NCI-H526 treated with DMSO at 0.1 percent for 48 hours (cell line): ENCODE measurements at places on chromosomes 7 and 10.

GRCh38 chr7:27096768-27097514 is 1.1 kb upstream of the HOXA1 start:
- DNase-seq, result no peak

- DNase-seq, result no peak
Observed at GRCh38 chr10:85623758-85624157, 742.8 kb downstream of the GRID1 start.

DNA sequence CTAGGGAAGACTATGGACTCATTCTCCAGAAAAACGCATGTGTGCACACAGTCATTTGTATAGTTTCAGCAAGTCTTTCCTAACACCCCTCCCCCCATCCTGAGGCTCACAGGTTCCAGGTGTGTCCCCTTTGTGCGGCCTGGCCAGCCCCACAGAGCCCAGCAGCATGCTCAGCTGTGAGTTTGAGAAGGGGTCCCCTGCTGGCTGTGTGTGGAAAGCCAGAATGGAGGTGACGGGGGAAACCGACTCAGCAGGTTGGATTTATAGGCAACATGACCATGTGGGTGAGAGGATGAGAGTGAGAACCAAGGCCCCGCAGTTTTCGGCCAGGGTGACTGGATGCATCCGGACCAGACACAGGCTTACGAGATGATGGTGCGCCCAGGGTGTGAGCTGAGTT is 9.9 kb downstream of the PTPRE start:
- no peak for DNase-seq

DNA sequence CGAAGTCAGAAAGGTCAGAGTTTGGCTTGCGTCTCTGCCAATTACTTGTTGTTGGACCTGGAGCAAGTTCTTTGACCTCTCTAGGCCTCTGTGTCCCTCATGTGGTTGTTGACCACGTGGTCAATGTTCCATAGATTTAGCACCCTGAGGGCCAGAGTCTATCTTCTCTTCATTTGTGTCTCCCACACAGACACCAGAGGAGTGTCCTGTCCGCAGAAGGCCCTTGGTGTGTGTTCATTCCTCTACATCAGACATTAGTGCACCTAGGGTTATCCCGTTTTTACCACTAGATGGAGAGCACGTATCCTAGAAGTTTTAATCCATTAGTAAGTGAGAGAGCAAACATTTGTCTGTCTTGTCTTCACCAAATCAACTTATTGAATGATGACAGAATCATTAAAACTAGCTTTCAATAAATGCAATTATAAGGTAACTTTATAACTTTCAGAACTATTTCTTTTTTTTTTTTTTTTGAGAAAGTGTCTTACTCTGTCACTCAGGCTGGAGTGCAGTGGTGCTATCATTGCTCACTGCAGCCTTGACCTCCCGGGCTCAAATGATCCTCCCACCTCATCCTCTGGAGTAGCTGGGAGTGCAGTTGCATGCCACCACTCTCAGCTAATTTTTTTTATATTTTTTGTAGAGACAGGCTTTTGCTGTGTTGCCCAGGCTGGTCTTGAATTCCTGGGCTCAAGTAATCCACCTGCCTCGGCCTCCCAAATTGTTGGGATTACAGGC is 122.5 kb upstream of the ANKRD1 start:
- DNase-seq, result peak; percentile 0

- DNase-seq, result no peak
Observed at GRCh38 chr10:70491614-70492013, 13.0 kb downstream of the PALD1 start.

DNA sequence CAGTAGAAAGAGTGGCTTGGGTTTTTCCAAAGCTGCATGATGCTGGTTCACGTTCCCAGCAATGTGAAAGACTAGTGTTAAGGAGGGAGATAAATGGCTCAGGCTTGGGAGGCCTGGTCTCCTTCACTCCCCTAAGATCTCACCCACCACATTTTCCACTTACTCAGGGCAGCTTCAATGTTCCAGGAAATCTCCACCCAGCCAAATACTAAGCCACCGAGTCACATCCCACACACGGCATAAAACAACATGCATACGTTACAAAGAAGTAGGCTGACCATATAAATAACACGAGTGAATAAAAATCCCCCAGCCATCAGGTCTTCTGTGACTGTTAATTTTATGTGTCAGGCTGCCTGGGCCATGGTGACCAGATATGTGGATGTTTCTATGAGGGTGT is 303.5 kb downstream of the SFMBT2 start:
- no peak for DNase-seq
